Left ventricle myocardium inferior (tissue), 1 donor: ENCODE measurements at places on chromosomes 7 and 10. TPM values are rescaled to one million over a fixed set of nuclear protein-coding genes. Genes with fewer than 3 reads are reported as not detected.

PLEKHS1 gene
- not detected for total RNA-seq

ANKRD30A gene
- not detected for total RNA-seq

PMPCB gene
- total RNA-seq, result 78.1 TPM

CPXM2 gene
- total RNA-seq, result 4.5 TPM

UPK3B gene
- 0.49 TPM for total RNA-seq

STOX1 gene
- 0.33 TPM for total RNA-seq

CARD11 gene
- 0.16 TPM for total RNA-seq

LRRC18 gene
- not detected for total RNA-seq

LIPK gene
- not detected for total RNA-seq

CDHR3 gene
- total RNA-seq, result 11.4 TPM

CUZD1 gene
- 0.16 TPM for total RNA-seq

GRCh38 chr7:68470836-68471435 is 1127.3 kb upstream of the AUTS2 start:
- no peak for DNase-seq

- DNase-seq, result no peak
Observed at GRCh38 chr10:128209862-128210214, 83.6 kb upstream of the MKI67 start.

DNA sequence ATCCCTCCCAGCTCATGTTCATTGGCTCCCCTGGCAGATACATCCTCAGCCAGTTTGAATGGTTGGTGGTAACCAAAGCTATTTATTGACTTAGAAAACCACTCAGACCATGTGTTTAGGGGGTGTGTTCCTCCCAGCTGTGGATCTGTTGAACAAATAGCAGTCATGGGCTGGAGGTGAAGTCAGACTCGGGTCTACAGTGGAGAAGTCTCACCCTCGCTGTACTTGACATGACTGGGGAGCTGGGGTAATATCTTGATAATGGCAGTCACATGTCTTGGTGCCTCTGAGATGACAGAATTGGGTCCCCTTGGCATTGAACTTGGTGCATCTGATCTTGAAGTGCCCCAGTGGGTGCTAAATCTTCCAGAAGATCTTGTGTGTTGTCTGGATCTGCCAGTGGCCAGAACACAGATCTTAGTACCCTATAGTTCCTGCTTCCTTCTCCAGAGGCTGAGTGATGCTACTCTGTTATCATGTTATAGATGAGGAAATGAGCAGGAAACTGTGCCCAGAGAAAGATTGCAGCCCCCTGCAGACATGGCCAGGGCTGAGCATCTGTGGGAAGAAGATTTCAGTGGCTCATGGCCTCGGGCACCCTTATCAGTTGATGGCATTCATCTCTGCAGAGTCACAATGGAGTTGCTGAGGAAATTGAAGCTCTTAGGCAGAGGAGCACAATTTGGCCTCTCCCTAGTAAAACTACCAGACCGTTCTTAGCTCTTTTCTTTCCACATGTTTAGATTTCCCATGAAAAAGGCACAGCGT is 50.4 kb downstream of the ADRA2A start:
- DNase-seq, result no peak

- no peak for DNase-seq
Observed at GRCh38 chr10:12476656-12477055, 127.3 kb downstream of the CAMK1D start.

GRCh38 chr10:56496186-56496486 is 135.1 kb upstream of the ZWINT start:
- no peak for DNase-seq

- DNase-seq, result no peak
Observed at GRCh38 chr7:65216469-65216868, 157.2 kb upstream of the ZNF92 start.

DNA sequence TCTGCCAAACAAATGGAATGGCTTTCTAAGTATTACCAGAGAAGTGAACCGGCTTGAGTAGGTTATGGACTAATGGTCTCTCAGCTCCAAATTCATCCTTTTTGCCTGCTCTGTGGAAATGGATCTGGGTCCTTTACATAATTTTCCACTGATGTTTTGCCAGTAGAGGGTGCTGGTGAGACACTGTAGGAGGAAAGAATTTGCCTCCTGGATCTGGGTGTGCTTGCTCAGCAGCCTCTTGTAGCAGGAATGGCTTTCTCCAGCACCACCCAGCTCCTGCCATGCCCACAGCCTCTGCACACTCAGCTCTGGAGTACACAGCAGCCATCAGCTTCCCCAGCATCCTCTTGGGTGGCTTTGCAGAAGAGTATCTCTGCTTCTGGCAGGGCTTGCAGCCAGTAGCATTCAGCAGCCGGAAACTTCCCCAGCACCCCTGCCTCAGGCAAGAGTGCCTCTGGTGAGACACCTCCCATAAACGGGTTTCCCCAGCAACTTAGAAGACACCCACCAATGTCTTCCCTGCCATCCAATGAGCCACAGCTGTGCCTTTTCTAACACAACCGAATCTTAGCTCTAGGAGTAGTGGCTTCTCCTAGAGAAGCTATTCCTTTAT is 235.0 kb upstream of the PLPP4 start:
- DNase-seq, result no peak

DNA sequence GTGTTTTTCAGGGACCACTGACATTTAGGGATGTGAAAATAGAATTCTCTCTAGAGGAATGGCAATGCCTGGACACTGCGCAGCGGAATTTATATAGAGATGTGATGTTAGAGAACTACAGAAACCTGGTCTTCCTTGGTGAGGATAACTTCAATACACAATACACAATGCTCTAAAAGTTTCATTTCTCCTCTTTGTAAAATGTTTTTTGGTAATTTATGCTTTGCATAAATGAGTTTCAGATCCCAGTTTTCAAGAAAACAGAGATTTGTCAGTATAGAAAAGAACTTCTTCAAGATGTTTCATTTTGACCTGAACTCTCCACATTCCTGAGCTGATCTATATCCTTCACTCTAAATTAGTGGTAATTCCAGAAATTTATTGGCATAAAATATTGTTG is 14.2 kb downstream of the ZNF92 start:
- DNase-seq, result no peak

GRCh38 chr7:134428942-134429341 is 30.0 kb downstream of the AKR1B1 start:
- DNase-seq, result no peak

GRCh38 chr10:31822616-31823318 is 105.9 kb downstream of the ARHGAP12 start:
- DNase-seq, result no peak

DNA sequence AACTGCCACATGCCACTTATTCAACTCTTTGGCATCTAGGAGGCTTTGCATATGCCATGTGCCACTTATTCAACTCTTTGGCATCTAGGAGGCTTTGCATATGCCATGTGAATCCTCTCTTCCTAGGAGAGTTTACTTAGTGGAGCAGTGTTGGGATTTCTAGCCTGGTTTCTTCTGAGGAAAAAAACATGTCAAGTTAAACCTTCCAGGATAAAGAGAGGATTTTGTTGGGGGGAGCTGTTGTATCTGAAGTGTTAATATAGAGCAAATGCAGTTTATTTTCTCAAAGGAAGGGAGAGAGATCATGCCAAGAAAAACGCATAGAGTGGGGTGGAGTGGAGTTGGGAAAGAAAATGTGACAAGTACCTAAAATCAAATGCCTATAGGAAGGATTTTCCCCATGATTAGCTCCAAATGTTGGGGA is 91.5 kb downstream of the MCU start:
- no peak for DNase-seq

- no peak for DNase-seq
Observed at GRCh38 chr10:10878963-10879362, 138.7 kb upstream of the CELF2 start.

- DNase-seq, result no peak
Observed at GRCh38 chr7:13021566-13022300, 334.3 kb downstream of the ARL4A start.

- DNase-seq, result no peak
Observed at GRCh38 chr7:47552621-47553020, 29.3 kb downstream of the TNS3 start.

GRCh38 chr7:107344799-107345198 is 125.1 kb upstream of the GPR22 start:
- no peak for DNase-seq

DNA sequence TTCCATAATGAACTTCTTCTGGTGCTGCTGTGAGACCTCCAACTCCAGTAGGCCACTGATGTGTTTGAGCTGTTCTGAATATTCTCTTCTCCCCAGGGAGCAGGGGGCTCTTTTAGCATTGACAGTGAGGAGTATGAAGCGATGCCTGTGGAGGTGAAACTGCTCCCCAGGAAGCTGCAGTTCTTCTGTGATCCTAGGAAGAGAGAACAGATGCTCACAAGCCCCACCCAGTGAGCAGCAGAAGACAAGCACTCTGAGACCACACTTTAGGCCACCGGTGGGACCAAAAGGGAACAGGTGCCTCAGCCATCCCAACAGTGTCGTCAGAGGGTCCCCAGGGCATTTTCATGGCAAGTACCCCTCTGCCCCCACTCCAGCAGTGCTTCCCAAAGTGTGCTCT is 49.3 kb downstream of the DENND11 start:
- no peak for DNase-seq

DNA sequence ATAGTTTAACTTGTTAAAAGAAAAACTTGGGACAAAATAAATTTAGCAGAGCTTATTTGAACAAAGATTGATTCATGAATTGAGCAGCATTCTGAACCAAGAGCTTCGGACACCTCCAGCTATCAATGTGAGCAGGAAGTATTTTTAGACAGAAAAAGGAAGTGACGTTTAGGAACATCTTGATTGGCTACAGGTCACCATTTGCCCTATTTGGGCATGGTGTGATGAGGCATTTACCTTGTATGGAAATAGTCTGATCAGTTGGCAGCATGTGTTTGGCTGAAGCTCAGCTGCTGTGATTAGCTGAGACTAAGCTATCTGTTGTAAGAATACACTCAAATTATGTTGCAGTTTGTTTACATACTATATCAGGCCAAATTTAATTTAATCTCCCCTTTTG is 185.1 kb downstream of the ATRNL1 start:
- DNase-seq, result no peak

GRCh38 chr10:28278842-28279241 is 24.0 kb downstream of the MPP7 start:
- DNase-seq, result no peak

DNA sequence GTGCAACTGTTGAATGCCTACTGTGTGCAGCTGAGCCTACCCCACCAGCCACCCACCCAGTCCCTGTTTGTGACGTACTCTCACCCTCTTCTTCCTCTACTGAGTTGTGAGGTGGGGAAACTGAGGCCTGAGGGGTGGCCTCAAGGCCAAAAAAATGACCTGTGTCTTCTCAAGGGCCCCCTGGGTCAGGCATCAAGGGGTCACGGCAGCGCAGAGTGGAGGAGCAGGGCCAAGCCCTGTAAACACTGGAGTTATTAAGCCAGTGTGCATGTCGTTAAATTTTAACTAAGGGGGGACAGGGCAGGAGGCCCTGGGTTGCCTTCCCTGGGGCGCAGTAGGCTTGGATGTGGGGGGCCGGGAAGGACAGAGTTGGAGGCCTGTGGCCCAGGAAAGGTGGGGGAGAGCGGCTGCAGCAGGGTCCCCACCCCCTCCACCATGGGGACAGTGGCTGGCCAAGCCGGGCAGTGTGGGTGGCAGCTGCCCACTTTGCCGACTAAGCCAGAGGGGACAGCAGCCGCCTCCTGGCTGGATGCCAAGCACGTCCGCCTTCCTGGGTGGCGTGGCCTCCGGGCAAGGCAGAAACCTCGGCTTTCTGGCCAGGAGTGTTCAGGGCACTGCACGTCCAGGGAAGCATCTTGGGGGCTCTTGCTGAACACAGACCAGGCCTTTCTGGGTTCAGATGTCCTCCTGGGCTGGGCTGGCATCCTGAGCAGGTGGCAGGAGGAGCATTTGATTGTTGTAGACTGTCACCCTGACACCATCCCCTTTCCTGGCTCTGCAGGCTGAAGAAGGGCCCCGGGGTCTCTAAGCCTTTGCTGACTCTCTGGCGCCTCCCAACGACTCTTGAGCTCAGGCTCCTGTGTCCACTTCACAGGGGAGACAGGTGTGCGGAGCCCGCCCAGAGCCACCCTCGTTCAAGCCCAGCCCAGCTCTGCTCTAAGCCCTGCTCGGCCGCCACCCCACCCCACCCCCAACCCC is 1.9 kb downstream of the SLC29A4 start:
- DNase-seq, result no peak

DNA sequence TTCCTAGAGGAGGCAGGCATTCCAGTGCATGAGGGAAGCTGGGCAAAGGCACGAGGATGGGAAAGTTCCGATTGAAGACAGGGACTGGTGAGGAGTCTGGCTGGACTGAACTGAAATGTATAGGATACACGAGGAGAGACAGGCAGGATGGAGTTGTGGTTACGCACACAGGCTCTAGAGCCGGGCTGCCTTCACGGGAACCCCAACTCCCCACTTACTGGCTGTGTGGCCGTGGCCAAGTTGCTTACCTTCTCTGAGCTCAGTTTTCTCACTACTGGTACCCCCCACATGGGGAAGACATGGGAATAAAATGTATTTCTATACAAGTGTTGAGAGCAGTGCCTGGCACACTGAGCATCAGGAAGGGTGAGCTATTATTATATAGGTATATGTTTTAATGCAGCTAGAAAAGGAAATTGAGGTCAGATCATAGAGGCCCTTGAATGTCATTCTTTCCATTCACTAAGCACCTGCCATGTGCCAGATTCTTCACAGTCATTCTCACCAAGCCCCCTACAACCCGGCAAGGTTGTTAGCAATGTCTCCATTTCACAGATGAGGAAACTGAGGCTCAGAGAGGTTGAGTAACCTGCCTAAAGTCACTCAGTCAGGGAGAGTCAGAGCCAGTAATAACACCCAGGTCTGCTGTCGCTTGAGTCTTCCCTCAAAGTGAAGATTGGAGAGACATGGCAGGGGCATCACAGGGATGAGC is 9.7 kb downstream of the CHST3 start:
- DNase-seq, result no peak

DNA sequence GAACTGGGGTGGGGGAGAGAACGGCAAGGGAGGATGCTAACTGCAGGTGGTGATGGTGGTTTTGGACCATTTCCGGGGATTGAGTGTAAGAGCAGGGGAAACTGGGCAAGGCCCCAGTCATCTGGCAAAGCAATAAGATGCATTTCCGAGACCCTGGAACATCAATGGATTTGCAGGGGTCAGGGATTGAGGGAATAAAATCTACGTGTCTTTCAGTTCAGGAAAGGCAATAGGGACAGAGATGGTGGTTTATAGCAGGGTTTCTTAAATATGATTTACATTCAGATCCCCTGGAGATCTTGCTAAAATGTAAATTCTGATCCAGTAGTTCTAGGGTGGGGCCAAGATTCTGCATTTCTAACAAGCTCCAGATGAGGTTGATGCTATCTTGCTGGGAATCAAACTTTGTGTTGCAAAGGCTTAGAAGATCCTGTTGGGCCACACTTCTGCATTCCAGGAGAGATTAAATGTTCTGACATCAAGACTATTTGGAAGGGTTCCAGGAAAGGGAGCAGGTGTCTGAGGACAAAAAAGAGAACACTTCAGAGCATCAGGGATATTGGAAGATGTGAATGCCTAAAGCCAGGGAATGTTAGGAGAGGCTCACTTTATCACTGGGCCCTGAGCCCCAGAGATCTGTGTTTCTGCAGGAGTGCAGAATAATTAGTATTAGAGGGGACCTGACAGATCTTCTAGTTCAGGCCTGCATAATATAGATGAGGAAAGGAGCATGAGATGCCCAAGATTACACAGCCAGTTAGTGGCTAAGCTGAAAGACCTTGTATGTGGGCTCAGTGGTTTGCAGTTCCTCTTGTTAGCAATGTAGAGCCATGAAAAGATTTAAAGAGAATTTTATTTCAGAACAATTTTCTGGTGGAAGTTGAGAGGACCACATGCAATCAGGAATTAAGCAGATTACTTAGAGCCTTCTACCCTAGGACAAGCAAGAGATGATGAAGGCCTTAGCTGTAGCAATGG is 32.4 kb downstream of the BLNK start:
- DNase-seq, result no peak
